ENCODE measurements at places on chromosomes 2 and 18.

DNA sequence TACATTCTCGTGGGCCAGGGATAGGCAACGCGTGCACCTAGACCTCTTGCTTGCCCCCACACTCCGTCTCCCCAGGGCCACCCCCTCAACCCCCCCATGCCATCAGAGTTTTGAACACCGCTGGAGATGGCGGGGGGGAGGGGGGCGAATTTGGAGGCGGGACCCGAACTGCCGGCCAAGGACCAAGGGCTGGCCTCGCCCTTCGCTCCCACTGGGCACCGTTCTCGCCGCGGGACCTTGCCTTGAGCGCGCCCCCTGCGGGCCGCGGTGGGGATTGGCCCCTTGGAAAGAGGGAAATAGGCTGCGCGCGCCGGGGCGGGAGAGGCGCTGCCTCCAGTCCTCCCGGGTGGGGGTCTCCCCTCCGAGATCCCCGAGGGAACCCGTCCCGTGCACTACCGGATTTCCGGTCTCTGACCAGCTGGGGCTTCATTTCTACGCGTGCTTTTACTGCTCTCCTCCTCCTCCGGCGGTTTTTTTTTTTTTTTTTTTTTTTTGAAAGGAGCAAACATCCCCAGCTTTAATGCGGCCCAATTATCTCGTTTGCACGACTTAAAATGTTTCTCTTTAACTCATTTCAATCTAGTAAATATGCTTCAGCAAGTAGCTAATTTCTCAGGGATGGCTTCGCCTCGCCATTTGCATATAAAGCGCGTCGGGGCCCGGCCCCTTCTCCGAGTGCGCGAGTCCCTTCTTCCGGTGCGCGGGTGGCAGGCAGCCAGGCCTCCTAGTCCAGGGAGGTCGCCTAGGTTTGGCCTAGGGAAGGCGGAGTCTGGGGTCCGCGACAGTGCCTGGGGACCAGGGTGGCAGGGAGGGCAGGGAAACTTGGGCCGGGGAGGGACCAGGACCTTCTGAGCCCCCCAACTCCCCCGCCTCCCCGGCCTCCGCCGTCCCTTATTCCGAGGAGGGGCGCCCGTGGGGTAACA lies 10.0 kb upstream of the GBX2 start:
- DNase-seq: no peak

DNA sequence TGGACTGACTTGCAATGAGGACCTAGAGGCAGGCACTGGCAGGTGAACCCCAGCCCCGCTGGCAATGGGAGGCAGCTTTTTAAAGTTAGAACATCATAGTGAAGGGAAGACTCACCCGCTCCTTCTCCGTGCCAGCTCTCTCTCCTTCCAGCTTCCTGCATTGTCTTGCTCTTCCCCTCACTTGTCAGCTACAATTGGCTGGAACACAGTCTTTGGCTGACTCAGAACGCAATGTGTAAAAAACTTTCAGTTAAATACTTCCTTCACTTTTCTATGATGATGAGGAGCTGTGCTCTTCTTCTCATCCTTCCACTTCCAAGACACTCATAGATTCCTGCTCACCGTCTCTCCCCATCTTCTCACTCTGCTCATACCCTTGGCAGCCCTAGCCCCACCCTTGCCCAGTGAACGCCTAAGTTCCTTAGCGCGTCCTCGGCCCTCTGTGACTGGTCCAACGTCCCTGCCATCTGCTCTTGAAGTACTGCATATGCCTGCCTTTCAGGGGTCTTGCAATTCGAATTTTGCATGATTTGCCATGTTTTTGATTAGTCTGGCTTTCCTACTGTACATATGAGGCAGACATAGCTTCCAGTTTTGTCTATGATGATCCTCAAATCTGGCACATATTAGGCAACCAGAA lies 118.0 kb upstream of the TMEM200C start:
- DNase-seq: no peak

DNA sequence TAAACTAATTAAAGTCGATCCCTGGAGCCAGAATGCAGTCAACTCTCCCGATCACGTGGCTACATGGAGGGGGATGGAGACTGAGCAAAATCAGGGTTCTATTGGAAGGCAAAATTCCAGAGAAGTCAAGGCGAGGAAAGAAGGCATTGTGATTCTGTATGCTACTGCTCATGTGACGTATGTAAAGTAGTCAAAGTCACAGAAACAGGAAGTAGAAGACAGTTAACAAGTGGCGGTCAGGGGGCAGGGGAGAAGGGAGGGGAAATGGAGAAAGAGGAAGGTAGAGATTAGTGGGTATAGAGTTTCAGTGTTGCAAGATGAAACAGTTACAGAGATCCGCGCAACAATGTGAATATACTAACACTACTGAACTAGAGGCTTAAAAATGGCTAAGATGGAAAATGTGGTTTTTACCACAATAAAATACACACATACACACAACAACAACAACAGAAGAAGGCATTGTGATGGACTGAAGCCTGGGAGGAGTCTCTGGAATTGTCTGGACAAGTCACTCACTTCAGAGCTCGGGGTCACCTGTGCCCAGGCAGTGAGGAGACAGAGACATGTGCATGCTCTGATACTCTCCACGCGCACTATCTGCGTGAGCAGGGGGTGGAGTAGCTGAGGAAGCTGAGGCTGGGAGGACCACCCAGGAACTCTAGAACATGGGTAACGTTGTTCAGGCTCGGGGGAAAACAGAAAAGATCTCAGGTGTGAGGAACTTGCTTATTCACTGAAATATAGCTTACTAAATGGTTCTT lies 89.9 kb upstream of the CDCA7 start:
- DNase-seq: peak; percentile 11

- DNase-seq: no peak
Measured at GRCh38 chr2:68822207-68822872, 48.9 kb downstream of the BMP10 start.

- peak; percentile 35 for DNase-seq
Measured at GRCh38 chr2:143936848-143937722, 582.8 kb downstream of the ZEB2 start.

DNA sequence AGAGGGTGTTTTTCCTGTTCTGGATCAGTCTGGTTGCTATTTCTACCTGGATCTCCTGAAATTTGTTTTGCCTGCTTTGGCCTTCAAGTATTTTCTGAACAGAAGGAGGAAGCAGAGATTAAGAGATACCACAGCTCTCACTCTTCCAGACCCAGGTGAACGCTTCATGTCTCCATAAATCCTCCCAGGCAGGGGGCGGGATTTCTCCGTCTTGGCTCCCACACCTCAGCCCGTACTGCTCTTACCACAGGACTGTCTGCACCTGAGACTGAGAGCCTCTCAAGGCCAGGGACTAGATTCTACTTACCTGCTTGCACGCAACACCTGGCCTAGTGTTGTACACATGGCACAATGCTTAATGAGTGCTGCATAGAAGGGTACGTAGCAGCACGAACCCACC lies 59.9 kb upstream of the LRPPRC start:
- no peak for DNase-seq

- DNase-seq: no peak
Measured at GRCh38 chr2:127415593-127416505, 2.4 kb upstream of the PROC start.

- peak; percentile 33 for DNase-seq
Measured at GRCh38 chr2:25339791-25340180, 1.9 kb downstream of the DNMT3A start.

GRCh38 chr2:241902357-241902991 lies 32.9 kb downstream of the RTP5 start:
- DNase-seq: no peak

DNA sequence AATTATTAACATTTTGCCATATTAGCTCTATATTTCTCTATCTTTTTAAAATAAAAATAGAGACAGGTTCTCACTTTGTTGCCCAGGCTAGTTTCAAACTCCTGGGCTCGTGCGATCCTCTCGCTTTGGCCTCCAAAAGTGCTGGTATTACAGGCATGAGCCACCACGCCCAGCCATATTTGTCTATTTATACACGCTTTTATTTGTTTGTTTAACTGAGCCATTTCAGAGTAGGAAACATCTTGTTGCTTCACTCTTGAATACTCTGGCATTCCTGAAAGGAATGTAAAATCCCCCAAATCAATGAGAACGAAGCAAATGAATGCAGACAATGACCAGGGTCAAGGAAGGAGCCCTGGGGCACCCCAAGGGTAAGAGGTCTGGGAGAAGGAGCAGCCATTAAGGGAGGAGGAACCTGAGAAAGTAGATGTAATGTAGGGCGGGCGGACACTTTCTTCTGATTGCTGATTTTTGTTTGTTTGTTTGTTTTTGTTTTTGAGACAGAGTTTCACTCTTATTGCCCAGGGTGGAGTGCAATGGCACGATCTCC lies 31.7 kb upstream of the RAB1A start:
- no peak for DNase-seq

DNA sequence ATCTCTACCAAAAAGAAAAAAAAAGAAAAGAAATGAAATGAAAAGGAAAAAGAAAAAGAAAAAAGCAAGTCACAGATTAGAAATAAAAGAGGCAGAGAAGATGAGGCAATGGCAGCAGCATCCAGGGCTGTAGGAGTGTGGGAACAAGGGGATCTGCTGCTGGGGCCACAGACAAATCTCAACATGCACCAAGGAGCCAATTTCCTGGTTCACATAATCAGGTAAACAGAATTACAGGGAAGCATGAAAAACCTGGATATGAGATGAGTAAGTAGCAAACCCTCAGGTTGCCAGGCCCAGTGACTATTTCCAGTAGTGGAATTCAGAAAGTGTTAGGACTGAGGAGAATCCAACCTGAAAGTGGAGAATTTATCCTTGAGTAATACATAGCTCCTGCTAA lies 77.4 kb upstream of the ARHGAP28 start:
- no peak for DNase-seq

DNA sequence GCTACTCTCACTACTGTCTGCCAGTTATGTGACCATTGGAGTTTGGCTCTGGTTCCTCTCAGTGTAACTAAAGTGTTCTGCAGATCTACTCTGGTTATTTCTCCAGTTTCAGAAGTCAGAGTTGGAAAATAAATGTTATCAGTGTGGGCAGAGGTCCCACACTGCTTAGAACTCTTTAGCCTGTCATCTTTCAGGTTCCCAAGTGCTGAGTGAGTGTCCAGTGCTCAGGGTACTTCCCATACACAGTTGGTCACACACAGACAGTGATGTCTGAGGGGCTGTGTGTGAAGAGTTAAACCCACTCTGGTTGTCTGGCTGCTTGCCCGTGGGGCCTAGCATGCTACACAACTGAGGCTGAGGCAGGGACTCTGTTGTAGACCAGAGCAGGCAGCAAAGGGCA lies 421.8 kb upstream of the MEX3C start:
- no peak for DNase-seq

- DNase-seq: no peak
Measured at GRCh38 chr2:237581751-237582746, 8.5 kb downstream of the RAB17 start.

GRCh38 chr2:207925601-207926000 lies 99.7 kb downstream of the PLEKHM3 start:
- DNase-seq: no peak

DNA sequence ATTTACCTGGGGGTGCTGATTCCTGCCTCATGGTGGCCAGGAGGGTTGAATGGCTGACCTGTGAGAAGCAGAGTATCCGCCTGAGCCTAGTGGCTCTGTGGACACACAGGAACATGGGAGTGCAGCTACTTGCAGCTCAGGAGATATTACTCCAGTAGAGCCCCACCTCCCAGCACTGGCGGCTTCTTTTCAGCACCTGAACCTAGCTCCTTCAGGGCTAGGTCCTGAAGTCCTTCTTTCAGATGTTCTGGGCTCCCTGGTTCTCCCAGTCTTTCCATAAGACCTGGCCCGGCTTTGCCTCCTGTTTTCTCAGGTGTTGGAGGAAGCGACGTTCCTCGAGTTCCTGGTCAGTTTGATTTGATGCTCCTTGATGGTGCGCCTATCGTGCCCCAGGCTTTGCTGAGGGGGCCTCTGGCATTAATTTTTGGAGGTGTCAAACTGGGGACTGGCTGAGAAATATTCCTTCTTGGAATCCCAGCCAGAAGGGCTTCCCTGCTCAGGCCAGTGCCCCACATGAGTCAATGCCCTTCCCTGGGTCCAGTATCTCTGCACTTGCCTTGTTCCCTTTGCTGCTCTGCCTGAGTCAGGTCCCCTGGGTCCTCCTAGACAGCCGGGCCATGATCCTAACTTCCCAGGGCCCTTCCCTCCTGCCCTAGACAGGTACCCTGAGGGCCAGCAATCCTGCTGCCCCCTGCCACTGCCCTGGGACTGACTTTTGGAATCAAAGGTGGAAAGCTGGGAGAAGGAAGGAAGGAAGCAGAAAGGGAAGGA lies 110.7 kb upstream of the HAAO start:
- no peak for DNase-seq

DNA sequence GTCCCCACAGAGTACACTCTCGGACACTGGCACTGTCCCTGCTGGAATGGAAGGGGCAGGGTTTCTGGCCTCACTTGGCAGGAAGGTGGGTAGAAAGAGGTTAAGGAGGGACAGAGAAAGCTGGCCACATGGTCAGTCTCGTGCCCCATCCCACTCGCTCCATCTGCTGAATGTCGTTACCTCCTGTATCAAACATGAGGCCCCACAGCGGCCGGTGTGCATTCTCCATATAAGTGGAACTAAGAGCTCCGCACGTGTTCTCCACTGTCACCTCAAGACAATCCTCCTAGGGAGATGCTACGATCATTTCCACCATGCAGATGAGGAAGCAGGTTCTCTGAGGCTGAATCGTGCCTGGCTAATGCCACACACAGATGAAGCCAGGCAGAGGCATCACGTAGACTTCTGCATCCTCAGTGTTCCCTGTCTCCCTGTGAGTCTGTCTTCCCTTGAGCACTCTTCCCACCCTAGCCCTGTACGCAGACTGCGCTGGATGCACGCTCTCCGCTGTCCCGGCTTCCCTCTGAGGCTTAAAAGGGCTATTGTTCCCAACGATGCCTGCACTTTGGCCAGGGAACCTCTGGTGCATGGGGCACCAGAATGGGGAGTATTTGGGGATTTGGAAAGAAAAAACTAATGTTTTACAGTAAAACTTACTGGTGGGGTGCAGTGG lies 35.1 kb downstream of the MAL start:
- peak; percentile 37 for DNase-seq

DNA sequence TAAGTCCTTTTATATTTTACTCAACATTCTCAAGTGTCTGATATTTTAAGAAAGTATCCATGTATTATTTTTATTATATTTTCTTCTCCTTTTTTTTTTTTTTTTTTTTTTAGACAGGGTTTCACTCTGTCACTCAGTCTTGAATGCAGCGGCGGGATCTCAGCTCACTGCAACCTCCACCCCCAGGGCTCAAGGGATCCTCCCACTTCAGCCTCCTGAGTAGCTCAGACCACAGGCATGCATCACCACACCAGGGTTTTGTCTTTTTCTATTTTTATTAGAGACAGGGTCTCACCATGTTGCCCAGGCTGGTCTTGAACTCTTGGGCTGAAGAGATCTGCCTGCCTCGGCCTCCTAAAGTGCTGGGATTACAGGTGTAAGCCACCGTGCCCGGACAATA lies 212.1 kb downstream of the TCF4 start:
- no peak for DNase-seq

GRCh38 chr2:120878970-120879369 lies 143.3 kb downstream of the GLI2 start:
- no peak for DNase-seq

DNA sequence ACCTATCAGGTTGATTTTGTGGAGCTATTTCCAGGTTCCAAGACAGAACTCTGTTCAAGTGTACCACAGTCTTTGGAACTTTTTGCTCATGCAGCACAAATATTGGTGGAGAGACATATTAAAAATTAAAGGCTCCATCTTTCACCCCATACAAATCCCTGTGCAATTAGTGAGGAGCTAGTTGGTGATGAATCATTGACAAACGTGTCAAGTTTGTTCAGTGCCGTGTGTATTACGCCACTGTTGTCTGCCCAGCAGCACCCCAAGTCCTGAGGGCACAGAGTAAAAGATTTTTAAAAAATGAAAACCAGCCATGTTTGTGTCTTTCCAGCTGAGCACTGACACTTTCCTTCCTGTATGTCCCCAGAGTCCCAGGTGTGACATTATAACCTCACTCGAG lies 9.3 kb downstream of the ATOH8 start:
- no peak for DNase-seq

GRCh38 chr2:82875858-82876257 lies 1583.2 kb downstream of the SUCLG1 start:
- no peak for DNase-seq

All from amygdala (tissue), 56 donors.